Stimulated activated CD8-positive, alpha-beta memory T cell treated with anti-CD3 and anti-CD28 coated beads, Interleukin-4, amount 100 ng/mL, for 48 hours (primary cell): ENCODE measurements at places on chromosomes 7 and 10.

DNA sequence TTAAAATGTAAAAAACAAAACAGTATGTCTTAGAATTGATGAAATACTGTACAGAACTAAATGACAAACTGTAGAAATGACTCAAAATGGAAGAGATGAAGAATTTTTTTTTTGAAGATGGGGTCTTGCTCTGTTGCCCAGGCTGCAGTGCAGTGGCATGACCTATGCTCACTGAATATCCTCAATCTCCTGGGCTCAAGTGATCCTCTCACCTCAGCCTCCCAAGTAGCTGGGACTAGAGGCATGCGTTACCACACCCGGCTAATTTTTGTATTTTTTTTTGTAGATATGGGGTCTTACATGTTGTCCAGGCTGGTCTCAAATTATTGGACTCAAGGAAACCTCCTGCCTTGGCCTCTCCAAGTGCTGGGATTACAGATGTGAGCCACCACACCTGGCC lies 36.5 kb downstream of the ATAD1 start:
- DNase-seq = no peak

GRCh38 chr7:37825038-37825437 lies 23.4 kb upstream of the NME8 start:
- peak; percentile 31 for DNase-seq

DNA sequence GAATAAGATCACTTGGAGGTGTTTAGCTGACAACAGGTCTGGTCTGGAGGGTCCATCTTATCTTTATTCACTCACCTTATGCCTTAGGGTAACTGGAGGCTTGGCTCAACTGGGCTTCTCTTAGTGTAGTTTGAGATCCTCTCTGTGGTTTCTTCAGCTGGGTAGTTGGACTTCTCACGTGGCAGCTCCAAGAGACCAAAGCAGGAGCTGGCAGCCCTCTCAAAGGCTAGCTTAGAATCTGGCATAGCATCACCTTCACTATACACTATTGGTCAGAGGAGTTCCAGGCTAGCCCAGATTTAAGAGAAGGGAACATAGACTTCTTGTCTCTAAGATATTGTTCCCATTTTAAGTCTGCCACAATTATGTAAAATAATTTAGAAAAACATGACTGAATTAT lies 16.4 kb downstream of the ADK start:
- DNase-seq = no peak

- no peak for DNase-seq
Observed at GRCh38 chr7:148738737-148739535, 40.2 kb downstream of the CUL1 start.

DNA sequence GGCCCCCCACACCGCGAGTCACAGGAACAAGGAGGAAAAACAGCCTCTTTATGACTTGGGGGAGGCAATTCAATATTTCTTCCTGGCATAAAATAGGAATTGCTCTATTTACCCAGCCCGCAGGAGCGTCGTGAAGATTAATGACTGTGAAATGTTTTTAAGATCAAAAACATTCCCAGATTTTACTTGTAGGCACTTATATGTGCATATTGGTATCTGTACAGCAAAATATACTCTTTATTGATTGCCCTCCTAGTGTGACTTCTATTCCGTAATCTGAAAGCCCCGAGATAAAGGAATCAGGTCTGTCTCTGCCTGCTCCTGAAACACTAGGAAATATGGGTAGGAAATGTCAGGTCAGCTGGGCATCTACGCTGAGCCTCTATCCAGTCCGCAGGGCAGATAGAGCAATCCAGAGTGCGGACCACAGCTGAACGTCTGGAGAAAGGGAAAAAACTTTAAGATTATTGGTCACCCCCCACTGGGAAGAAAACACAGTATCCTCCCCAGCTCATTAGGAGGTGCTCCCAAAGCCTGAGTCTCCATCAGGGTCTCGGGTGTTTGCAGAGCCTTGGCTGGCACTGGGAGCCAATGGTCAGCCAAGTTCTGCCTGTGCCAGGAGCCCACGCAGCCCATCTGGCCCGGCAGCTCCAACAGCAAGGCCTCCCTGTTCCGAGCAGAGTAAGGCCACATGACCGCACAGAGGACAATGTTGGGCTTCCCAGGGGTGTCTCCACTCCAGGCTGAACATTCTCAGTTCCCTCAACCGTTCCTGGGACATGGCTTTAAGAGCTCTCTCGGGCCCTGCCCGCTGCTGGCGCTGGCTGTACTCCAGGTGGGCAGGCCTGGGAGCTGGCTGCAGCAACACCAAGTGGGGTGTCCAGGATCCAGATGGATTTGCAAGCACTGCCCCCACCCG lies 7.7 kb downstream of the CTBP2 start:
- no peak for DNase-seq

- DNase-seq = no peak
Observed at GRCh38 chr10:127834221-127834620, 58.5 kb downstream of the CLRN3 start.

- DNase-seq = no peak
Observed at GRCh38 chr7:20864221-20864620, 77.5 kb upstream of the SP8 start.

GRCh38 chr10:11698691-11699549 lies 43.3 kb upstream of the ECHDC3 start:
- no peak for DNase-seq

- no peak for DNase-seq
Observed at GRCh38 chr7:90520484-90520883, 51.0 kb downstream of the PTTG1IP2 start.

DNA sequence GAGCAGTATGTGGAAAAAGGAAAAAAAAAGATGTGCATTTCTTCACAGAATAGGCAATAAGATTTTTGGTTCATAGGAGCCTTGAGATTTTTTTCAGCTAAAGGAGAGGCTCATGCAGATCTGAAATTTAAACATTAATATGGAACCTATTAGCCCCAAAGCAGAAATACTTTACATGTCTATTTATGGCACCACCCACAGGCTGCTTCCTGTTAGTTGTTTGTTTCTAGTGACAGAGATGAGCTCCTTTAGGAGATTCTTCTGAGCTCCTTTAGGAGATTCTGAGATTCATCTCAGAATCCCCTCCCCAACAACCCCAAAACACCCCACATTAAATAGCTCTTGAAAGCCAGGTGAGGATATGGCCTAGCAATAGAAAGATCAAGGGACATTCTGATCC lies 27.9 kb upstream of the HPS1 start:
- DNase-seq = no peak

GRCh38 chr10:91104193-91105041 lies 116.0 kb upstream of the PCGF5 start:
- no peak for DNase-seq

- no peak for DNase-seq
Observed at GRCh38 chr10:30857803-30858202, 173.9 kb downstream of the ZNF438 start.

GRCh38 chr10:93445978-93446720 lies 36.0 kb downstream of the MYOF start:
- DNase-seq = no peak

DNA sequence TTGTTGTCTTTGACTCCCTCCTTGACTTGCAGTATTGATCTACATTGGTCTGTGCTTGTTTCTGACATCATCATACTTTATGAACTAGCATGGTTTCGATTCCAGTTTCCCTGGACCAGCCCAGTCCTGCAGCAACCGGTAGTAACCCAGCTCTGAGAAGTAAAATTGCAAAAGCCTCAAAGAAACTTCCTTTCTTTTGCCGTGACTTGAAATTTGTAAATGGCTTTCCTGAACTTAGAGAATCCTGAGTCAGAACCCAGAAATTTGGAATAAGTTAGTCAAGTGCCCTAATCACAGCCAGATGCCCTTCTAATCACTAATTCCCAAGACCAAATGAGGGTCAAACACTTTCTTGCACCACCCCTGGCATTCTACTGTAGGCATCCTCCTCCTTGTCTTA lies 15.0 kb downstream of the TAS2R60 start:
- no peak for DNase-seq

- DNase-seq = no peak
Observed at GRCh38 chr7:116683786-116684185, 11.8 kb downstream of the MET start.

DNA sequence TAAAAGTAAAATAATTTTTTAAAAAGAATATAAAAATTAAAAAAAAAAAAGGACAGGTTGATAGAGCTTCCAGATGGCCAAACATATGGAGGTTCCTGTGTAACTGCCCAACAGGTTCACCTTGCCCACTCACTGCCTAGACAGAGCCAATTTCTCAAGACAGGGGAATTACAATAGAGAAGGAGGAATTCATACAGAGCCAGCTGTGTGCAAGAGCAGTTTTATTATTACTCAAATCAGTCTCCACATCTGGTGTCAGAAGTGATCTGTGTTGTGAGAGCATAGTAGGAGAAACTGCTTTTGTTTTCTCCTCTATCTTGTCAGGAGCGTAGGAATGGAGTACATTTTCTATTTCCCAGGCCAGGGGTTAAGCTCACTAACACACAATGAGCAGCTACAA lies 31.0 kb downstream of the C7orf33 start:
- DNase-seq = no peak

DNA sequence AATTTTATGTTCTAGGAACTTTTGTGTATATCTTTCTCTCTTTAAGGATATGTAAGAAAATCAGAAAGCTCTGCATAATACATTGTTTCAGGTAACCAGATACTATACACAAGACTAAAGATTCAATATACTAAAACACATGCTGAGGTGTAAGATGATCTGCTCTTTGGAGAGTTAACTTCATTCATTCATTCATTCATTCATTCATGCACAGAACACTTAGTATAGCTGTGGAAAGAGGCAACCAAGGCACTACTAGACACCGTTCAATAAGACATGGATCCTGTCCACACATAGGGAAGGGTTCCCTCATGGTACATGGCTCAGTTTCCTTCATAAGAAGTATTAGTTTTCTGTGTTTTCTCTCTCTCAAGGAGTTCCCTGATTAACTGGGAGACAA lies 207.6 kb upstream of the AOAH start:
- DNase-seq = no peak

DNA sequence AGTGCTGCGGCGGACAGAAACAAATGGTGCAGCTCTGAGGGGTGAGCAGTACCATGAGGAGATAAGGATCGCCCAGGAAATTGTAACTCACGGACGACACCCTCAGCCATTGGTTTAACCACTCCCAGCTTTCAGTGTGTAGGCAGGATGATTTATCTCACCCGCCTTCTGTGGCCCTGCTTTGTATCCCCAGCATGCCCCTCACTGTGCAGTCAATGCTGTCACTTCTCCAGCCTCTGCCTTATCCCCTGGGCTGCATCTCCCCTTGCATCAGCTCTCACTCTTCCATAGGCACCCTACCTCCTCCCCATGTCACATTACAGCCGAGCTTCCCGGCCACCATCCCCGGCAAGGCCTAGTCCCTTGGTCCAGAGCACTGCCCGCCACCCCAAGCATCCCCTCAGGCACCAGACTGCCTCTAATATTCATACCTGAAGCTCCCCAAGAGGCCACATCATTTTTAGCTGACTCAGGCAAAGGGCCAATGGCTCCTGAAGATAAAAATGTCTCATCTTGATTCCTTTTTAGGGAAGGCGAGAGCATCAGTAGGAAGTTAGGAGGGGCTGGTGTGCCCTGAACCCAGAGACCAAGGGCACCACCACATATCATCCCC lies 77.1 kb downstream of the CARD11 start:
- DNase-seq = peak; percentile 25

DNA sequence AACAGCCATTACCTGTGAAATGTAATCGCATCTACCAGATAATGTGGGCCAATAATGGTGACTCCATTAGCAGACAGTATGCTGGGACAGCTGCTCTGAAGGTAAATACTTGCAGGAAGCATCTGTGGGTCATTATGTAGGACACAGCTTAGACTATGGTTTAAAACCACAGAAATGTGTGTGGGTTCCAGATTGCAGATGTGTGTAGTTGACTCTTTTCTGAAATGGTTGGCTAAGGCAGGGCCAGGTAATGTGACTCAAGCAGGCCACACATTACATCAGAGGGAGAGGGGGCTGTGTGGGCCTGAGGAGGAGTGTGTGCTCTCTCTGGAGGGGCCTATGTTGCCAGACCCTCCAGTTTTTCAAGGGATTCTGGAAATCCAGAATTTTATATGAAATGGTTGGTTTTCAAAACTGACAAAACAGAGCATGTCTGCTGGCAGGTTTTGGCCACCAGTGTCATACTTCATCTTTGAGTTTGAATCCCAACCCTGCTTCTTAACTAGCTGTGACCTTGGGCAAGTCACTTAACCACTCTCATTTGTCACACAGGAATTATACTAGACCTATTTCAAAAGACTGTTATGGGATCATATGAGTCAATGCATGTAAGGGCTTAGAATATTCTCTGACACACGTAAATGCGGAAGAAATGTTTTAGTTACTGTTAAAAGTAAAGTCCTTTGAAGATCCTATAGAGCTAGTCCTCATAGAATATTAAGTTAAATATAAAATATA lies 64.5 kb downstream of the MCMBP start:
- DNase-seq = no peak

- no peak for DNase-seq
Observed at GRCh38 chr7:68147614-68148238, 1151.1 kb downstream of the TYW1 start.

DNA sequence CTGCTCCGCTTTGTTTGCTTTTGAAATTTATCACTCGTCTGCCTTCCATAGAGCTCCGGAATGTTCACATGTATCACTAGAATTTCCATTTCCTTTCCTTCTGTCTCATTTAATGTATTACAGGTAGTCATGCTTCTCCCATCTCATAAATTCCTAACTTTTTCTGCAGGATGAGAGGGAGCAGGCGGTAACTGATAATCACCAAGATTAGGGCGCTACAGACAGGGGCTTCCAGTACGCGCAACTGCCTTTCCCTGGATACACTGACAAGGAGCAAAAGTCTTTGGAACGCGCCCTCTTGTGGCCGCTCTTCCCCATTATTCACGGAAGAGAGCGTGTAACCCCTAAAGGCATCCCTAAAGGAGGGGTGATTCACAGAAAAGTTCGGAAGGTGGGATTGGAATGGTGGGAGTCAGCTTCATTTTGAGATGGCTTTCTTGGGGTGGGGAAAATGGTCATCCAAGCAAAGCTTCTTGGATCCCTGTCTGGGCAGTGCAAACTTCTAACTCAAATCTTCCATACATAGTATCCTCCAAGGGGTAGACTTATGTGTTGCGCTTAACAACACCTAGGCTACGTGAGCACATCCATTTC lies 6.5 kb downstream of the INHBA start:
- peak; percentile 53 for DNase-seq

DNA sequence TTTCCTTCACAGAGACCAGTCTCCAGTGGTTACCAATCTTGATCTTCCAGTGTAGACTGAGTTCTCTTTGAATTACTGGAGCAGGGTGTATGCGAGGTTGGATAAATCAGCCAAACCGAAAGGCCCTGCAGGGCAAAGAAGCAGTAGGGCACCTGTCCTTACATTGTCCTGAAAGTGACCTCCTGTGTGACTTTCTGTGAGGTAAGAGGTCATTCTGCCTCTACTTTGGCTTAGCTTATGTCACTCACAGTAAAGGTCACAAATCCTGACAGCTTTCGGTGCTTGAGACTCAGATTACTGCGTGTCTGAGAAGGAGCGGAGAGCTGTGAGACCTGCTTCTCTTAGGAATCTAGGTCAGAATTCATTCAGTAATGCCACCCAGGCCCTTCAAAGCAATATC lies 252.7 kb upstream of the ETV1 start:
- no peak for DNase-seq

DNA sequence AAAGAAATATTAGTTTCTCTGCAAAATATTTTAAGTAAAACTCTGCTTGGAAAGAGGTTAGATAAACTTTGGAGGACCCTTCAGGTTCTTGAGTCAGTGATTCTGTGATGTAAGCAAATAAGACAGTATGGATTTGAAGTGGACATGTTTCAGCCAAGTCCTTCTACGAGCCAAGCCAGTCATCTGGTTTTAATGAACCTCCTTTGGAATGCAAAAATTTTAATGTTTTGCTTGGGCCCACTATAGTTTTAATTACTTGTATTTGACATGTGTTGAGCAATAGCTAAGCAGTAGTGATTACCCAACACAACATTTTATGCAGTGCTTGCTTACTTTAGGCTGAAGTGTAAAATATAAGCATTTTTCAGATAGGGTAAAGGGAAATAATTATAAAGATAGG lies 296.3 kb upstream of the SEMA3D start:
- DNase-seq = no peak
